Sigmoid colon (tissue), 7 donors: ENCODE measurements at places on chromosomes 11 and 22. TPM values are rescaled to one million over a fixed set of nuclear protein-coding genes. Genes with fewer than 3 reads are reported as not detected.

Gene BIRC3
- total RNA-seq, result 9.1 TPM

Gene MMP12
- total RNA-seq, result 1.8 TPM

Gene FZD4
- 22.9 TPM for total RNA-seq

Gene OR8A1
- total RNA-seq, result not detected

Gene UEVLD
- 40.3 TPM for total RNA-seq

Gene C11orf87
- total RNA-seq, result not detected

Gene PSMD13
- 91.1 TPM for total RNA-seq

Gene C11orf65
- total RNA-seq, result 0.14 TPM

Gene KRTAP5-8
- not detected for total RNA-seq

Gene APOA5
- not detected for total RNA-seq

Gene CREB3L1
- 0.66 TPM for total RNA-seq

Gene MGAT3
- 1.4 TPM for total RNA-seq

Gene KCNJ4
- total RNA-seq, result not detected

Gene TPBGL
- total RNA-seq, result 0.36 TPM

Gene LARGE2
- not detected for total RNA-seq

Gene RFPL3
- total RNA-seq, result not detected
